ENCODE measurements at places on chromosomes 12 and 14.

GRCh38 chr12:65946821-65947220 lies 122.5 kb downstream of the HMGA2 start:
- no peak for DNase-seq

DNA sequence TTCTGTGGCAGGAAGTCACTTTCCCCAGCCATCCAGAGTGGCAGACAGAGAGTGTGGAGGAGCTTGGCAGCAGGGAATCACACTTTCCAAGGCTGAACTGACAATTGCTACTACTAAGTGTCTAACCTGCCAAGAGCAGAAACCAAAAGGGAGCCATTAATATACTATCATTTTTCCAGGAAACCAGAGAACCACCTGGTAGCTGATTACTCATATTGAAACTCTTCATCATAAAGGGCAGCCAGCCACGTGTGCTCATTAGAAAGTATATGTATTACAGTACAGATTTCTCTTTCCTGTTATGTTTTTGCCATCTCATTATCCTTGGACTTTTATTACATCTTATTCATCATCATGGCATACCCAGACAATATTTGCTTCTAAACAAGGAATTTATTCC lies 374.9 kb downstream of the GXYLT1 start:
- DNase-seq, result no peak

- no peak for DNase-seq
Observed at GRCh38 chr14:93729993-93730392, 58.3 kb downstream of the PRIMA1 start.

GRCh38 chr12:96720363-96720705 lies 186.7 kb upstream of the NEDD1 start:
- DNase-seq, result no peak

DNA sequence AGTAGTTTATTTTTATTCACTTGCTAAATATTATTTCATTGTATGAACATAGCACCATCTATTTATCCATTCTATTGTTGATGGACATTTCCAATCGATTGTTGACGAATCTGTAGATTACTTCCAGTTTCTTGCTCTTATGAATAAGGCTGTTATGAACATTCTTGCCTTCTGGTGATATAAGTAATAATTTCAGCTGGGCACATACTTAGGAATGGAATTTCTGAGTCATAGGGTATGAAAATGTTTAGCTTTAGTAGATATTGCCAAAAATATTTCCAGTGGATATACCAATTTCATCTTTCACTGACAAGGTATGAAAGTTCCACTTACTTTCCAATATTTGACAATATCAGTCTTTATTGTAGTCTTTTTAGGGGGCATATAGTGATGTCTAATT lies 468.5 kb downstream of the ETNK1 start:
- no peak for DNase-seq

DNA sequence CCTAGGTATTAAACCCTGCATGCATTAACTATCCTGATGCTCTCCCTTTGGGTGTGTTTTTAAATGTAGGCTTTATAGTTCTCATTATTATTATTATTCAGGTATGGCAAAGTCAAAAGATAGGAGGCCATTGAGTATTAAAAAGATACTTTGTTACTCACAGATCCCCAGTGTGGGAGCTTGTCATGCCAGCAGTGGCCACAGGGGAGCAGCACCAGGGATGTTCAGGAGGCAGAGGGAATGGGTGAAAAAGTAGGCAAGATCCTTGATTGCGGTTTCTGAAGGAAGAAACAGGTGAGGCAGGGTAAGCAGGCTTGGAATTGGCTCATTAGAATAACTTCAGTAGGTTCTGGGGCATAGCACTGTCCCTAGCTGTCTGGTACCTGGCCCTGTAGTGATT lies 382.2 kb downstream of the MED13L start:
- DNase-seq, result no peak

DNA sequence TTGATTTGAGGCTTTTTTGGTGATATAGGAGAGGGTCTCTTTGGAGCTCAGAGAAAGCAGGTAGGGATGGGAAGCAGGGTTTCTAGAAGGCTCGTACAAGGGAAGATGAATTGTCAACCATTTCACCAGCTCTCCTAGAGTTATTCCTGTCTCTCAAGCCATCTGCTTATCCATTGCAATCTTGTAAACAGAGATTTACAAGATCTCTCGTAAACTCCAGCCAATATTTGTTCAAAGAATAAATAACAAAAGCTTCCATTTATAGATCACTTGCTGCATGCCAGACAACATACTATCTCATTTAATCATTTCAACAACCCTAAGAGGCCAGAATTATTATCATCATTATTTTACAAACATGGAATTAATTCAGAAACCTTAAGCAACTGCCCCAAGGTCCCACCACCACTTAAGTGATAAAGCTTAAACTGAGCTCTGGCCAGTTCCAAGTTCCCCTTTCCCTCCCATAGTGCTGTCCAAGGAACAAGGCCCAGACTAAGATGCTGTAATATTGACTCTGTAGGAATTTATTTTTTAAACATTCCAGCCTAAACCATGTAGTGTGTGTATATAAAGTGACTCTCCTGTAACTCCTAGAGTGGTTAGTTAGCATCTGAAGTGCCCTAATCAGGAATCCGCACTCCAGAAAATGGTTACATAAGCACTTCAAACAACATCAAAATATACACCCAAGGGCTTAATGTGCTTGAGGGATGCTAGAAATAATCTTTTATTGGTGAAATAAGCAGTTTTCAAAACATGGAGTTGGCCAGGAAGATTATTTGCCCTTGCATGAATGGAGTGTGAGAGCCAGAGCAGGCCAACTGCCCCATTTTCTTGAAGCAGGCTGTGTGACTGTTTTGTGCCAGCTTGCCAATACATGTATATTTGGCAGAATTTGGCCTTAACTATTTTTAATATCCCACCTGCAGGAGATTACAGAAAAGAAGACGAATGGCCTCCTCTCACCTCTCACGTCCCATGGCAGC lies 2.8 kb upstream of the PLEKHH1 start:
- no peak for DNase-seq

DNA sequence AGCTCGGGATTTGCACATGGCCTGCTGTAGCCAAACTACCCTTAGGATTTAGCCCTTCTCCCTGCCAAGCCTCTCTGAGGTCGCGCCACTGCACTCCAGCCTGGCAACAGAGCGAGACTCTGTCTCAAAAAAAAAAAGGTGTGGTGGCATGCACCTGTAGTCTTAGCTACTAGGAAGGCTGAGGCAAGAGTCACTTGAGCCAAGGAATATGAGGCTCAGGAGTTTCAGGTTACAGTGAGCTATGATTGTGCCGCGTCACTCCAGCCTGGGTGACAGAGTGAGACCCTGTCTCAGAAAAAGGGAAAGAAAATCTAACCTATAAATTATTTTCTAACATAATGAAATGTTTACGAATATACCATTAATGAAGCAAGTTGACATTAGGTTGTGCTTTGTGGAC lies 29.7 kb downstream of the ESRRB start:
- no peak for DNase-seq

- no peak for DNase-seq
Observed at GRCh38 chr14:104523546-104523935, 56.0 kb upstream of the C14orf180 start.

DNA sequence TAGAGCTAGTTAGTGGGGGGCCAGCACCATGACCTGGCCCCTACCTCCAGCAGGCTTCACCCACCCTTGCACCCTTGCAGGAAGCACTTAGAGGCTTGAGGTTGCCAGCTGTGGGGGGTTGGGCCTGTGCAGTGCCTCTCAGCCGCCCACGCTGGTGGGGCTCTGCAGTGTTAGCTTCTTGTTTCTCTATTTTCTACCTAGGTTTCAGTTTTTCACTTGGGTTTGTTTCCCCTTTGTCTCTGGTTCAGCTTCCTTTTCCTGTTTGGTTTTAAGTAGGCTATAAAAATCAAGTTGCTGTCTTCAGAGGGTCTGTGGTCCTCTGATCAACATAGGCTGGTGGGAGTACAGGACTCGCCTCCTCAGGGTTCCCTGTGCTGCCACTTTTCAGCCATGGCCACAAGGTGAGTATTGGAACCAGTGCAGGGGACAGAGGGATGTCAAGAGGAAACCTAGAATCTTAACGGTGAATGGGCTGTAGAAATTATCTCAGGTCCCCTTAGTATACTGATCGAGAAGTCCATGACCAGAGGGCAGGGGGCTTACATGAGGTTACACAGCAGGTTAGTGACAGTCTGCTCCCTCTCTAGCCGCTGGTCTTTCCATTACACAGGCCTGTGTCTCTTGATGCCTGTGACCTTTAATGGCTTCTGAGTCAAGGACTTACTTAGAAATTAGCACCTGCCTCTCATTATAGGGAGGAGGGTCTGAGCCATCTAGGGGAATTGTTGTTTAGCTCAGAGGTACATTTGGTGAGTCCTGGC lies at the start of gene EVL:
Gene EVL, plus strand, starts transcription at position 312 of the 761 bp plus-strand sequence. Its CDS starts 79 bp downstream, at position 391.
- no peak for DNase-seq

DNA sequence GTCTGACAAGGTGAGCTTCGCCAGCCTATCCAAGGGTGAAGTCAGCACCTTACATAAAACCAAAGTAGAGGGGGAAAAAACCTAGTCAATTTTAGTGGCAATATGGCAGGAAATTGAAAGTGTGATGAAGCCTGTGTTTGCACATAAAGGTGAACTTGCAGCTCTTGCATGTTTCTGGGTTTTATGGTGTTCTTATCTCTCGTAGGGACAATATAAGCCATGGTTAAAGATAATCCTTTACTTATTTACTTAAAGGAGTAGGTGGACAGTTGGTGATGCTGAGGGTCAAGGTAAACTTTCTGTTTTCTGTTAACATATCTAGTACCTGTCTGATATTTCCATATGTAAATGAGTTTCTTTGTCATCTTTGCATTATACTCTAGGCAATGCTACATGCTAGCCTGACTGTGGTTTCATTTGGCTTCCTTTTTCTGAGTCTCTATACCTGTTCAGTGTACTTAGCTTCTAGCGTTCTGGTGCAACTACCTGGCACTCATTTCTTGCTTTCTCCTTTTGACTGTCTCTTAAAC lies 32.8 kb downstream of the CCDC91 start:
- DNase-seq, result no peak

- DNase-seq, result no peak
Observed at GRCh38 chr14:40574780-40575179, 1031.9 kb upstream of the LRFN5 start.

DNA sequence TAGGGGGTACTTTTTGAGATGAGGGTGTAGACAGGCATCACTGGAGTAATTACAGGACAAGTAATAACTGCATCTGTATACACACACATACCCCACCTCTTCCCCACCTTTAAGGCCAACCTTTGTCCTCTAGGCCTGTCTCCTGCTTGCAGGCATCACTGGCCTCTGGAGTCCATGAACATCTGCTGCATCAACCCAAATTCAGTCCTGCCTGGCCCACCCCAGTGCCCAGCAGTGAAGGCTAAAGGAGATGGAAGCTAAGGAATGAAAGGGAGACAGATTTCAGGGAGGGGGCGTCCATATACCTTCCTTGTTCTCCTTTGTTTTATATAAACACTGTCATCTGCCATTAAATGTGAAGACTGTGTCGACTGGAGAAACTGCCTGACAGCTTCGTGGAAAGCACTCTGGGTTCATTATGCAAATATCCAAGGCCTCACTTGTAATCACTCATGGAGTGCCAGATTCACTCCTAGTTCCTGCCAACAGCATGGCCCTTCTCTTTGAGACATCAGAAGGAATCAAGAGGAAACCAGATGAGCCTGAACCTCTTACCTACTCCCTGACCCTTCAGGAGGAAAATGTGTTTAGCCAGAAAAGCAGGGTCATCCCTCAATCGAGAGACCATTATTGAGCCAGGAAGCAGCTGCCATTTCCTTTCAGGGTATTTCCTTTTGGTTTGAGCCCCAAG lies 64.4 kb downstream of the SERPINA3 start:
- DNase-seq, result no peak

Measured in stimulated activated CD4-positive, alpha-beta T cell treated with anti-CD3 and anti-CD28 coated beads, Interleukin-1b, Interleukin-23, amount 100 ng/mL, for 24 hours (primary cell).